HFFc6 (cell line): ENCODE measurements at places on chromosomes 2 and 18. TPM values are rescaled to one million over a fixed set of nuclear protein-coding genes. Genes with fewer than 3 reads are reported as not detected.

Gene NMUR1
- not detected in 3 replicates for total RNA-seq

DNA sequence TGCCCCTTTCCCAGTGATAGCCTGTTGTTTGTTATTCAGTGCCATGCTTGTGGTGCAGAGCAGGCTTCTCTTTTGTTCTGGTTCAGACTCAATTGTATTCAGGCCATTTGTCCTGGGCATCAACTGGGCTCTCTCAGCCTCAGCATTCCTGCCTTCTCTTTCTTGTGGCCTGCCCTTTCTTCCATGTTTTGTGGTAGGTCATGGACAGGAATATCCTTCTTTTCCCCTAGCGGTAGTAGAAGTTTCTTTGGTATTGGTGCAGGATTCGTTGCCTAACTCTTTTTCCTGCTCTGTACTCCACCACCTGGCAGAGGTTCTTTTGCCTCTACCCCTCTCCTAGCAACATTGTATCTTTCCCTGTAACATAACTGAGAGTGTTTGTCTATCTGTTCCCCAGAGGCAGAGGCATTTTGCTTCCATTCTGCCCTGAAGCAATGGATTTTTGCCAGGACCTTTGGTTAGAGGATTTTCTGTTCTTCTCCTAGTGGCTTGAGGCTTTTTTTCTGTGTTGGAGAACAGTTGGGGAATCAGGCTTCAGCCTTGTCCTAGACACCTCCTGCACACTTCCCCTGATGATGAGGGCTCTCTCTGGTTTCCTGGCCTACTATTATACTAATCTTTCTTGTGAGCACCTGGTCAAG, 68.5 kb downstream of the NCOA1 start:
- peak; percentile 69 for DNase-seq

- DNase-seq: no peak
Observed at GRCh38 chr2:173874894-173875237, 90.3 kb downstream of the SP3 start.

DNA sequence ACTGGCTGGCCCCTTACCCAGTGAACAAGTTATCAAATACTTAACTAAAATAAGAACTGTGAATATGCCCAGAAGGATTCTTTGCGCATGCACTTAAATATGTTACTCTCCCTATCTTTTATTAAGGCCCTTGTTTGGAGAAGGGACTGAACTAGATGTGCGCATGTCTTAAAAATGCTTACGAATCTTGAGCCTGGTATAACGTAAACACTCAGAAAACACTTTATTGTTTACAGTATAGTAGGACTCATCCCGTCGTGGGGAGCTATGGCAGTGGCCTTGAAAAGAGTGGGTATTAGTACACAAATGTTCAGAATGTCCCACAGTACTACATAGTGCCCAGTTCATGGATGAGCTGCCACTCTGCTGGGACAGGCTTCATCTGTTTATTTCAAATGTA, 75.9 kb upstream of the MAP4K3 start:
- DNase-seq: no peak

DNA sequence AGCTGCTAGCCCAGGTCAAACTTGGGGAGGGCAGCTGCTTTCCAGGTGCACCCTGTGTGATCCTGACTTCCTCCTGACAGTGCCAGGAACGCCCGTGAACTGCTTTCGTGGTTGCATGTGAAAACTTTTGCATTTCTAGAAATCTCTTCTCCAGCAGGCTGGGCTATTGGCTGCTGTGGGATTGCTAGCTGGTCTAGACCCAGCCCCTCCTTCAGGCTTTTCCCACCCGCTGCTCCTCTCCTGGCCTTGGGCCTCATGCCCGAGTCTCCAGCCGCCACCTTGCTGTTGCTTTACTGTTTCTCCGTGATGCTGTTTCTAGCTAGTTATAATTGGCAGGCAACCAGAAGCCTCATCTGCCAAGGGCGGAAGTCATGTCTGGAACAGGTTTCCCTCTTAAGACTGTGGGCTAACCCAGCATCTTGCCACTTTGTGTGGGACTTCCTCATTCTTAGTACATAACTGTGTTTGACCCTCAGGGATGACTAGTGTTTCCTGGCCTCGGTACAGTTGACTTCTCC, 27.0 kb upstream of the MGAT4A start:
- DNase-seq: peak; percentile 88
